ENCODE measurements at places on chromosomes 2 and 18.
A peak's percentile ranks its signal among the peaks of the same experiment; 100 is the strongest.

- DNase-seq: no peak
These were observed 108.8 kb downstream of the ZFP36L2 start for GRCh38 chr2:43117521-43118143.

DNA sequence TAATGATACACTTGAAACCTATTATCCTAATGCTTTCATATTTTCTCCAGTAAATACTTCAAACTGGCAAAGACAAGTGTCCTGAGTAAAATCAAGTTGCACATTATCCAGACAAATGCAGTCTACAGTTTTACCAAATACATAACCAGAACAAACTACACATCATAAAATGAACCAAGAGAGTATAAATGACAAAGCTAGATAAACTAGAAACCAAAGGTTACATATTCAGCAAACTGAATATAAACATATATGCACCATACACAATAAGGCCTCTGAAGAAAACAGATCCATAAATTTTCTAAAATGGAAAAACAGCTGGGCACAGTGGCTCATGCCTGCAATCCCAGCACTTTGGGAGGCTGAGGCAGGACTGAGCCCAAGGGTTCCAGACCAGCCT, 47.0 kb downstream of the HYCC2 start:
- DNase-seq: no peak

GRCh38 chr2:25528173-25528572, 145.2 kb downstream of the DTNB start:
- no peak for DNase-seq

- DNase-seq: no peak
These were observed 259.1 kb downstream of the LNPK start for GRCh38 chr2:175743011-175743410.

- peak; percentile 69 for DNase-seq
These were observed 51.4 kb downstream of the IL1RL2 start for GRCh38 chr2:102238039-102238756.

Data from activated CD8-positive, alpha-beta memory T cell treated with anti-CD3 and anti-CD28 coated beads, Interleukin-2, amount 50 U/mL, for 48 hours (primary cell).